Right renal cortex interstitium (tissue), 3 donors: ENCODE measurements at places on chromosomes 1 and 21. TPM values are rescaled to one million over a fixed set of nuclear protein-coding genes. Genes with fewer than 3 reads are reported as not detected.

The GJC2 gene
- 0.51 TPM for polyA plus RNA-seq

GRCh38 chr1:17139637-17140036 lies 20.4 kb upstream of the PADI2 start:
- DNase-seq, result no peak

DNA sequence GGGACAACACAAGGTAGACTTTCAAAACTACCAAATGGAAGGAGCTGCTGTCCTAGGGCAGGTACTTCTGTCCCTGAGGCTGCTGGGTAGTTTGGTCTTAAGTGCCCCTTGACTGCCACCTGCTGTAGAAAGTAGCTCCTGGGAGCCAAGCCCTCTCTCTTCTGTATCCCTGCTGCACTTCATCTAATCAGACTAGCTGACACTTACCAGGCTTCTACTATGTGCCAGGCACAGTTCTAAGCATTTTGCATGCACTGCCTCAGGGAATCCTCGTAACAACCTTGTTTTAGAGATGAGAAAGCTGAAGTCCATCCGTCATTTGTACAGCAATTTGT lies 15.9 kb upstream of the SRSF4 start:
- DNase-seq, result no peak

The CRYAA gene
- polyA plus RNA-seq, result not detected

The PM20D1 gene
- polyA plus RNA-seq, result 1.7 TPM

DNA sequence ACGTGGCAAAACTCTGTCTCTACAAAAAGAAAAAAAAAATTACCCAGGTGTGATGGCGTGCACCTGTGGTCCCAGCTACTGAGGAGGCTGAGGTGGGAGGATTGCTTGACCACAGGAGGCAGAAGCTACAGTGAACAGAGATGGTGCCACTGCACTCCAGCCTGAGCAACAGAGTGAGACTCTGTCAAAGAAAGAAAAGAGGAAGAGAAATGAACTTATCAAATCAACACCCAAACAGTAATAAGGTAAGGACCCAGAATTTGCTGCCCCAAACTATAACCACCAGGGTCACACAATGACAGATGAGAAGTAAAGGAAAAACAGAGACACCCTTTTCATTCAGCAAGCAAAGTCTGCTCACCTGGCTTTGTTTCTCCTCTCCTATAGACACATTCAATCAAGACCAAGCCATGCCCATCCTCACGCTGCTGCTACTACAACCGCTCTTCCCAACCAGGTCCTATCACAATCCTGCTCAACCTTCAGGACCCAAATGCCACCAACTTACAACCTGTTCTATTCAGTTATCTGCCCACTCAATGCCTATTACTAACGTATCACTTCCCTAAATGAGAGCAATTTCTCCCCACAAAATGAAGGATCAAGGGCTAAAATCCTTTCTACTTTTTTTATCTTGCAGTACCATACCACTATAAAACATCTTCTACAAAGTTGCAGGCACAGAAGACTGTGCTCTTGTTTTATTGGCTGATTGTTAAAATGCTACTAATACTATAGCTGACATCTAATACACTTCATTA lies 183.5 kb downstream of the RERE start:
- no peak for DNase-seq

GRCh38 chr1:212512816-212513559 lies 80.3 kb downstream of the NENF start:
- no peak for DNase-seq

- DNase-seq, result no peak
Observed at GRCh38 chr21:36522219-36522808, 42.4 kb upstream of the CLDN14 start.

- peak; percentile 32 for DNase-seq
Observed at GRCh38 chr1:176058686-176059085, 148.4 kb downstream of the COP1 start.

- DNase-seq, result no peak
Observed at GRCh38 chr21:44428281-44428960, 26.9 kb upstream of the LRRC3 start.

The MAP3K7CL gene
- 4.9 TPM for polyA plus RNA-seq

GRCh38 chr1:193753038-193753756 lies 566.8 kb upstream of the B3GALT2 start:
- no peak for DNase-seq

- DNase-seq, result no peak
Observed at GRCh38 chr1:10161541-10162290, 48.7 kb upstream of the KIF1B start.

The LHX8 gene
- not detected for polyA plus RNA-seq

GRCh38 chr1:85359874-85360721 lies 83.7 kb upstream of the BCL10 start:
- no peak for DNase-seq

The OR2T29 gene
- polyA plus RNA-seq, result not detected

DNA sequence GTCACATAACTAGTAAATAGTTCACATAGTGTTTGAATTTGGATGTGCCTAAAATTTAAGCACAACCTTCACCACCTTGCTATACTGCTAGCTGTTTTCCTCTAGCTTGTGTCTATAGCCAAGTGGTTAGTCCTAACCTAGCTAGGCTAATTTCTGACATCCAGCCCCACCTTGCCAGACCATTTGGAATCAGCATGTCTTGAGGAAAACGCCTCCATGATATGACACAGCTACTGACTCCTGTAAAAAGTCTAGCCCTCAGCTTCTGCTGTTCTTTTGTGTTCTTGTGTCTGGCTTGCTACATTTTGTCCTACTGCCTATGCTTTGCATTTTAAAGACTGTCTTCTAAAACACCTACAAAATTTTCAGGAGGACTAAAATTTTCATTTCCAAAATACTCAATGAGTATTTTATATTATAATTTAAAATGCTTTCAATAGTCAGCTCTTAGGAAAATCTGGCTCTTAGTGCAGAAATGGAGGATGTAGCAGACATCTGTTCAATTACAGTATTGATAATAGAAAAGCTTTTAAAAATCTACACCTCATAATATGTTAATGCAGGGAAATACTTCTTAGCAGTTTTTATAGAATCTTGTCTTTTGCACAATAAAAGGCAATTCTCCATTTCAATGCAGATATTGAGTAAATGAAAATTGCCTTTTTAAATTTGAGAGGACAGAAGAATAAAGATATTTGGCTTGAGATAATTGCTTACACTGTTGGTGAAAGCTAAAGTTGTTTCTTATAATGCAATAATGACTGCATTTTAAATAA lies 160.8 kb upstream of the APP start:
- no peak for DNase-seq

The SLC44A5 gene
- 10.4 TPM for polyA plus RNA-seq

DNA sequence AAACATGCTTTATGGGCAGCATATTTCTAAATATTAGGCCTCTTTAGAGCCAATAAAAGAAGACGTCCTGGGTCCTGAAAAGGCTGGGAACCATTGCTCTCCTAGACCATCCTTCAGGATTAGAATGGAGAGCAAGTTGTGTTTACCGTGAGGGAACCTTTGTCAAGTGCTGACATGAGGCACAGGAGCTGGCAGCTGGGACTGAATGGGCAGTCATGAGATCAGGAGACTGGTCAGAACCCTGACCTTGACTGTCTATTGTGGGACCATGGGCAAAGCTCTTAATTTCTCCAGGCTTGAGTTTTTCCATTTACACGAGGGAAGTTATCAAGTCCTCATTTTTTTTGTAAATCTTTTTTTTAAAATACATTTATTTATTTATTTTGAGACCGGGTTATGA lies 5.2 kb downstream of the PFKFB2 start:
- DNase-seq, result no peak

DNA sequence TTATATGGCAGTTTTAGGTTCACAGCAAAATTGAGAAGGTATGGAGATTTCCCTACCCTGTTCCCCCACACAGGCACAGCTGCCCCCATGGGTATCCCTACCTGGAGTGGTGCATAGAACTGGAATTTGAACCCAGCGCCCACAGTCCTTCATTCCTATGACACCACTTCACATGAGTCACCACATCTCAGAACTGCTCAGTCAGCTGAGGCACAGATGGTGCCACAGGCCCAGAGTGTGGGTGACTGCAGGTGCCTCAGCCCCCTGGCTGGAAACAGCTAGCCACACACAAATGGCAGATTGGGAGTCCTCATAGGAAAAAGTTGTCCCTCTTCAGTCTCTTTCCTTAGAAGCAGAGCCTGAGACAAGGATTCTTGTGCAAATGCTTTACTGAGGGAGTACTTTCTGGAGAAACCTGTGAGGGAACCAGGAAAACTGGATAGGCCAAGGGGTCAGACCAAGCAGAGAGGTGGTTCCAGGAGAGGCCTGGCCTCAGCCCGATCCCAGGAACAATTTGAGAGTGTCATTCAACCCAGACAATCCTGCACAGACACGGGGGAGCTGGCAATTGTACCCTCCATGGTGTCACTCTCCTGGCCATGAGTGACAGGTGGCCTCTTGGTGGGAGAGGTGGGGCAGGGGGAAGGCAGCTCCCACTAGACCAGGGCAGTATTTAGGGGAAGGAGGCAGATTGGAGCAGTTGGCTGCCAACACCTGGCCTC lies 6.9 kb downstream of the PLA2G2D start:
- DNase-seq, result no peak

- DNase-seq, result no peak
Observed at GRCh38 chr1:1216770-1217620, 3.0 kb upstream of the TNFRSF4 start.

DNA sequence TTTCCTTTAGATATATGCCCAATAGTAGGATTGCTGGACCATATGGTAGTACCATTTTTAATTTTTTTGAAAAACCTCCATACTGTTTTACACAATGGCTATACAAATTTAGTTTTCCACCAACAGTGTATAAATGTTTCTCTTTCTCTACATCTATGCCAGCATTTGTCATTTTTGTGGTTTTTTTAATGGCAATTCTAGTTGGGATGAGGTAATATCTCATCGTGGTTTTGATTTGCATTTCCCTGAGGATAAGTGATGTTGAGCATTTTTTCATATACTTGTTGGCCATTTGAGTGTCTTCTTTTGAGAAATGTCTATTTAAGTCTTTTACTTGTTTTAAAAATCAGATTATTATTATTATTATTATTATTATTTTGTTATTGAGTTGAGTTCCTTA lies 35.5 kb downstream of the PLA2G4A start:
- DNase-seq, result no peak

The FMN2 gene
- polyA plus RNA-seq, result 7.9 TPM

DNA sequence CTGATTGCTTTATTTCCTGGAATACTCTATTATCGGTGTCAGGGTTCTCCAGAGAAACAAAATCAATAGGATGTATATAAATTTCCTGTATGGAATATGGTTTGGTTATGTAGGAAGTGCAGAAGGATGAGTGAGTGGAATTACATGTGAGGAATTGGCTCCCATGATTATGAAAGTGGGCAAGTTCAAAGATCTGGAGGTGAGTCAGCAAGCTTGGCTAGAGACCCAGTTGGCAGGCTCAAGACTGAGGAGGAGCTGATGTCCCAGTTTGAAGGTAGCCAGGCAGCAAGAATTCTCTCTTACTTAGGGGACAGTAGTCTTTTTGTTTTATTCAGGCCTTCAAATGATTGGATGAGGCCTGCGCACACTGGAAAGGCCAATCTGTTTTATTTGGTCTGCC lies 57.5 kb downstream of the MAP3K7CL start:
- DNase-seq, result no peak

DNA sequence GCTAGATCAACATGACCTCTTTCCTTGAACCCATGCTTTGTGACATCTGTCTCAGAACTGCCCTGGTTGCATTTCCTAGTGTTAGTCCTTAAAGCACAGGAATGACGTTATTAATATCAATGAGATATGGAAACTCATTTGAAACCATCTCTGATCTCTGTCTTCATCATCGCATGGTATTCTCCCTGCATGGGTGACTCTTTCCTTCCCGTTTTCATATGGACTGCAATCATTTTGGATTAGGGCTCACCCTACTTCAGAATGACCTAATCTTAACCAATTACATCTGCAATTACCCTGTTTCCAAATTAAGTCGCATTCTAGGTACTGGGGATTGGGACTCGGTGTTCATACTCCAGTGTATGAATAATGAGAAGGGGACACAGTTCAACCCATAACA lies 41.7 kb upstream of the DISC1 start:
- no peak for DNase-seq

- no peak for DNase-seq
Observed at GRCh38 chr1:199155166-199156019, 516.6 kb downstream of the PTPRC start.
